ENCODE measurements at places on chromosomes 11 and 22.
A peak's percentile ranks its signal among the peaks of the same experiment; 100 is the strongest.

GRCh38 chr11:125626288-125626950, 1.5 kb downstream of the CHEK1 start:
- peak; percentile 87 for DNase-seq

- DNase-seq, result no peak
Measured at GRCh38 chr11:69059985-69060384, 11.3 kb downstream of the TPCN2 start.

GRCh38 chr11:34050581-34051348, 766 bp upstream of the CAPRIN1 start:
- DNase-seq, result no peak

DNA sequence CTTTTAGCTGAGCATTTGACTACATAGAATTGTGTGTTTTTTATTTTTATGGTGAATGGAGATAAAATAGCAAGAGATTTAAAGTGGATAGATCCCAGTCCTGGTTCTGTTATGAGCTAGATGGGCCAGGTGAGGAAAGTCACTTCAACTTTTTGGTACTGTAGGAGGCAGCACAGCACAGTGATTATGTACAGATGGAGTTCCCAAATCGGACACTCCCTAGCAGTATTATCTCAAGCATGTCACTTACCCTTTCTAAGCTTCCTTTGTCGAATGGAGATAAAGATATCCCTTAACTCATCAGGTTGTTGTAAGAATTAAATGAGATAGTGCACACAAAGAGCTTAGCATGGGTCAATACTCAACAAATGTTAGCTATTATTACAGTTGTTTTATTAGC, 5.3 kb downstream of the EXPH5 start:
- no peak for DNase-seq

DNA sequence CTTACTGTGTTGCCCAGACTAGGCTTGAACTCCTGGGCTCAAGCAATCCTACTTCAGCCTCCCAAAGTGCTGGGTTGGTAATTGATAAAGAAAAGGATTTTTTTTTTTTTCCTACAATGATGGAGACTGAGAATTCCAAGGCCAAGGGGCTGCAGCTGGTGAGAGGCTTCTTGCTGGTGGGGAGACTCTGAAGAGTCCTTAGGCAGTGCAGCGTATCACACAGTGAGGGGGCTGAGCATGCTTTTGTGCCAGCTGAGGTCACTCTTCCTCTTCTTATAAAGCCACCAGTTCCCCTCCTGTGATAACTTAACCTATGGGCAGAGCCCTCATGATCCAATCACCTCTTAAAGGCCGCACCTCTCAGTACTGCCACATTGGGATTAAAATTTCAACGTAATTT, 28.2 kb upstream of the CCDC81 start:
- no peak for DNase-seq

GRCh38 chr11:125892071-125892470, 4.6 kb downstream of the HYLS1 start:
- no peak for DNase-seq

- DNase-seq, result no peak
Measured at GRCh38 chr11:95918056-95918455, 5.9 kb downstream of the MTMR2 start.

GRCh38 chr11:3158821-3159220, 6.3 kb downstream of the OSBPL5 start:
- DNase-seq, result no peak

GRCh38 chr22:20258021-20258299, 10.2 kb downstream of the RTN4R start:
- no peak for DNase-seq

- DNase-seq, result no peak
Measured at GRCh38 chr11:75158696-75159150, 7.8 kb downstream of the SLCO2B1 start.

- DNase-seq, result no peak
Measured at GRCh38 chr22:40022536-40023240, 27.9 kb downstream of the FAM83F start.

DNA sequence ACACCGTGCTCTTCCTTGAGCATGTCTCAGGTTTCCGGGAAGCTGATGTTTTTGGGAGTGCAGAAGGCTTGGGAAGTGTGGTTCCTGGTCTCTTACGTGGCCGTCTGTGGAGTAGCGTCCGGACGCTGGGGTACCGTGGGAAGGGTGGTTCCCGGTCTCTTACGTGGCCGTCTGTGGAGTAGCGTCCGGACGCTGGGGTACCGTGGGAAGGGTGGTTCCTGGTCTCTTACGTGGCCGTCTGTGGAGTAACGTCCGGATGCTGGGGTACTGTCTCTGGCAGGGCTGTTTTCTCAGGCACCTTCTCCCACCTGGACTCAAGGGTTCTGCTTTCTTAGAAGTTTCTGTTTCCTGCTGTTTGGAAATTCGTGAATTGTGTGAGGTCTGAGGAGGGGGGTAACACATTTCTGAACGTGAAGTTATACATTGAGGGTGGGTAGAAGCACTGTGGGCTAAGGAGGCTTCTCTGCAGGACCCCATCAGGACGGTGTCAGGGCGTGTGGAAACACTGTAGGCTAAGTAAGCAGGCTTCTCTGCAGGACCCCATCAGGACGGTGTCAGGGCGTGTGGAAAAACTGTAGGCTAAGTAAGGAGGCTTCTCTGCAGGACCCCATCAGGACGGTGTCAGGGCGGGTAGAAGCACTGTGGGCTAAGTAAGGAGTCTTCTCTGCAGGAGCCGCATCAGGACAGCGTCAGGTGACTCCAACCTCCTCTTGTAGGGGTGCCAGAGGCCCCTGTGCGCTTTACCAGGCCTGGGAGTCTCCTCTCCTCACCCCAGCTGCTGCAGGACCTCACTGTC, 5.3 kb upstream of the IFITM3 start:
- DNase-seq, result no peak

DNA sequence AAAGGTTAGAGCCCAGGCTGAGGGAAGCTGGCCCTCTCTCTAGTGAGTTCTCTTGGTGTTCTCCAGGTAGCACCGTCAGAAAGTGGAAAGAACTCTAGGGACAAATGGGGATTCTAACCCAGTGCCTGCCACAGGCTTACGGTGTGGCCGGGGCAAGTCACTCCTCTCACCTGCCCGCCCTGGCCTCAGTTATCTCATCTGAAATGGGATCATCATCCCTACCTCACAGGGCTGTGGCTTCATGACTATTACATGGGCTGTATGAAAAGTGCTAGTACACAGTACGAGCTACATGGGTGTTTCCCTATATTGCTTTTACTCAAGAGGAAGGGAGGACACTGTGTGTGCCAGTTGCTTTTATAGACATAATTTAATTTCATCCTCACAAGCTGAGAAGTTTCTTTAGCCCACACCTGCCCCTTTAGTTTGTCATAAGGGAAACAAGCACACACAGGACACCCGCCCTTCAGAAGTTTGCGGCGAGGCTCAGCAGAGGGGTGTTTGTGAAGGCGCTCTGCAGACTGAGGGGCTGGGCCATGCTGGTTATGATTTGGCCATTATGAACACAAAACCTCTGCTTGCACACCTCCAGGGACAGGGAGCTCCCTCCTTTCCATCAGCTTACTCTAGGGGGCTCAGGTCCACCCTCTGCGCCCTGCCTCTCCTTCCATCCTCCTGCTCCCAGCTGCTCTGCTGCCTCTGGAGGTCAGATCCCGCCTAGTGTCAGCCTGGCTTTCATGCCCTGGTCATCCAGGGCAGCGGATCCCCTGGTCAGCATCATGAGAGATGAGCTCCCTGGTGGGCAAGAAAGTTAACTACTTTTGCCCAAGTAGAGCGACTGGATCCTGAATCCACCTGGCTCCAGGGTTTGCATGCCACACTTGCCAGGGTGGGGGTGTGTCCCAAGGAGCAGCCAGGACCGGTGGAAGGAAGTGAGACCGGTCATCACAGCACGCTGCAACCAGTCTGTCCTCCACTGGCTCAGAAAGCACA, 1.2 kb downstream of the KLHL35 start:
- no peak for DNase-seq

GRCh38 chr11:133118563-133119268, 413.6 kb downstream of the OPCML start:
- no peak for DNase-seq

DNA sequence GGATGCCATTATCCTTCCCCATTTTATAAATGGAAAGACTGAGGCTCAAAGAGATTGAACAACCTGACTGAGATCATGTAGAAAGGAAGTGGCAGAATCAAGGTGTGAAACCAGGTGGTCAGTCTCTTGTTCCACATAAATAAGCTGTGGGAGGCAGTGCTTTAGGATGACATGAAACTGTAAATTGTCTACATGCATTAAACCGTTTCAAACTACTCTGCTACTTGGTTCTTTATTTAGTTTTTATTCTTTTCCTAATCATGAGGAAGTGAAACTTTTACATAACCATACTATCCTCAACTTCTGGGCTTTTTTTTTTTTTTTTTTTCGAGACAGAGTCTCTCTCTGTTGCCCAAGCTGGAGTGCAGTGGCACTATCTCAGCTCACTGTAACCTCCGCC, 34.9 kb downstream of the CADM1 start:
- DNase-seq, result no peak

DNA sequence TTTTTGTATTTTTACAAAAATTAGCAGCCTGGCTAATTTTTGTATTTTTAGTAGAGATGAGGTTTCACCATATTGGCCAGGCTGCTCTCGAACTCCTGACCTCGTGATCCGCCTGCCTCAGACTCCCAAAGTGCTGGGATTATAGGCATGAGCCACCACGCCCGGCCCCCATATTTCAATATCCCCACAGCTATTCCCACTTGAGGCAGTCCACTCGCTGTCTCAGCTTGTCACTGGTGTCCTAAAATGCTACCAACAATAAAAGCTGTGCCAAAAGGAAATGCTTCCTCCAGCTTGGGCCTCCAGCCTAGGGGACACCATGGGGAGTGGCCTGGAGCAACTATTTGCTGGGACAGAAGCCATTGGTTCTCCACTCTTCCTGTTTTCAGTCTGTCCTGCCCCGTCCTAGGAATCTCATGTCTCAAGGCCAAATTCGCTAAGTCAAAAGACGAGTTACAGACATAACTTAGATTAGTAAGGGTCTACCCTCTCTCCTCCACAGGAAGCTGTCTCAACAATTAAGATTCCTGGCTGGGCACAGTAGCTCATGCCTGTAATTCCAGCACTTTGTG, 7.3 kb upstream of the SPINDOC start:
- no peak for DNase-seq

- no peak for DNase-seq
Measured at GRCh38 chr22:27337676-27338075, 463.9 kb downstream of the MN1 start.

- DNase-seq, result no peak
Measured at GRCh38 chr22:38937036-38937435, 20.4 kb upstream of the APOBEC3A start.

- no peak for DNase-seq
Measured at GRCh38 chr11:131841028-131841427, 470.6 kb downstream of the NTM start.

DNA sequence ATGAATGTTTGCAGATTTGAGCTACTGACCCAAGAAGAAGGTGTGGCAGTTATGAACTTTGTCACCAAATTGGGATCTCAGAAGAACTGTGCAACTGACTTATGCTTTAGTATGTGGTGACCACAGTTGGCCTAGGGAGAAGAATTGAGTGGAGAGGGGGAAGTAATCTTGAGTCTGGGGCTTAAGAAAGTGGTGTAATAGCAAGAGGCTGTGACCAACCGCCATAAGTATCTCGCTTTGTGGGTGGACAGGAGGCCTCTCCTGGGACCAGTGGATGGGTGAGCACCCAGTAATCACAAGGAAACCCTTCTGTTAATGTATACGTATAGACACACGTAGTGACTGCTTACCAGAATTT, 12.7 kb upstream of the IL10RA start:
- DNase-seq, result no peak
